ENCODE measurements at places on chromosomes 1 and 21.
A peak's percentile ranks its signal among the peaks of the same experiment; 100 is the strongest.

DNA sequence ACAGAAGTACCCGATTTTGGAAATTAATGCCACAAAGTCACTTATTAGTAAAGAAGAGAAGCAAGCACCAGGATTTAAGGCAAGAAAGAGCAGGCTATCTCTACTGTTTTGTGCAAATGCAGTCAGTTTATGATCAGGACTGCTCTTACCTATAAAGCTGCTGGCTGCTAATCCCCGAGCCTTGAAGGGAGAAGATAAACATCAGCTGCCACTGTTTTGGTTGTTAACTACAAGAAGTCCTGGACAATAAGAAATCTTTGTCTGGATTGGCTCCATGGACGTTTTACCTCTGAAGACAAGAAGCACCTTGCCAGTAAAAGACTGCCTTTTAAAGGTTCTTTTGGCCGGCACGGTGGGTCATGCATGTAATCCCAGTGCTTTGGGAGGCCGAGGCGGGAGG lies 21.4 kb downstream of the FRRS1 start:
- DNase-seq = no peak

GRCh38 chr1:24027838-24028468 lies 47.8 kb upstream of the SRSF10 start:
- no peak for DNase-seq

- DNase-seq = no peak
These were observed 570 bp upstream of the NPR1 start for GRCh38 chr1:153677718-153678518.

DNA sequence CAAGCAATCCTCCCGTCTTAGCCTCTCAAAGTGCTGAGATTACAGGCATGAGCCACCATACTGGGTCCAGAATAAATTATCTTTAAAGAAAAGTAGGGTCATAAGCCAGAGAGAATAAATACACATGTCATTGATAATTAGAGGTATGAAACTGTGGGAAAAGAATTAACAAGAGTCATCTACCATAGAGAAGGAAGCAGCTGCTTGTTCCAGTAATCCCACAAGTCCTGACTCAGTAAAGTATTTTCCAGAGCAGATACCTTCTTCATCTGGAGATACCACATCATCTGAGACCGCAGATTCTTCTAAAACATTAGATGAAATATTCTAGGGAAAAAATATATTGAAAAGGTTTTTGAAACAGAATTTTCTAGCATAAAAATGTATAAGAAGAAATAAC lies 55.7 kb downstream of the USP1 start:
- DNase-seq = no peak

DNA sequence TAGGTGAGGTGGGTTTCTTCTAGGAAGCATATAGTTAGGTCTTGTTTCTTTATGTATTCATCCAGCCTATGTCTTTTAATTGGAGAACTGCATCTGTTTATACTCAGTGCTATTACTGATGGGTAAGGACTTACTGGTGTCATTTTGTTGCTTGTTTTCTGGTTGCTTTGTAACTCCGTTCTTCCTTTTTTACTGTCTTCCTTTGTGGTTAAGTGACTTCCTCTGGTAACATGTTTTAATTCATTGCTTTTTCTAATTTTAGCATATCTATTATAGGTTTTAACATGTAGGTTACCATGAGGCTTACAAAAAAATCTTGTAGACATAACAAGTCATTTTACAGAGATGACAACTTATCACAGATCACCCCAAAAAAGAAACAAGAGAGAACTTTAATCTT lies 160.8 kb downstream of the VAV3 start:
- no peak for DNase-seq

- no peak for DNase-seq
These were observed 62.1 kb downstream of the DEGS1 start for GRCh38 chr1:224245188-224245587.

DNA sequence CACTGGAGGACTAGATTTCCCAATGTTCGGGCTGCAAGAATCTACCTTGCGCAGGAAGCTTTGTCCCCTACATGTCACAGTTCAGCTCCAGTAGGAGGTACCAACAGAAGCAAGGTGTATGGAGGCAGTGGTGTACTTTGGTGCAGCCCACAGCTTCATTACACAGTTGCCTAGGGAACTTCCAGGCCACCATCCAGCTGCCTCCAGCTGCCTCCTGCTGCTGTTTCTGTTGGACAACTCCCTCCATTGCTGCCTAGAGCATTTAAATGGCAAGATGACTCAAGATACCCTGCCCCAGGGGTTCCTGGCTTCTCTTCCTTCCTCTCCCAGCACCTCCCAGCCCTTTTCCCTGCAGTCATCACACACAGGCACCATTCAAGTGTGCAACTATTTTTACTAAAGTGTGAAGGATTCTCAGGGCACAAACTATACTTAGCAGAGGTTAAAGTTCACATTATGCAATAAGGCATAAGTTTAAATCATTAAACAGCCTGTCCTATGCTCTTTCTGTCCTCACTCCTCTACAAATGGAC lies 39.0 kb upstream of the ATP1A1 start:
- no peak for DNase-seq

DNA sequence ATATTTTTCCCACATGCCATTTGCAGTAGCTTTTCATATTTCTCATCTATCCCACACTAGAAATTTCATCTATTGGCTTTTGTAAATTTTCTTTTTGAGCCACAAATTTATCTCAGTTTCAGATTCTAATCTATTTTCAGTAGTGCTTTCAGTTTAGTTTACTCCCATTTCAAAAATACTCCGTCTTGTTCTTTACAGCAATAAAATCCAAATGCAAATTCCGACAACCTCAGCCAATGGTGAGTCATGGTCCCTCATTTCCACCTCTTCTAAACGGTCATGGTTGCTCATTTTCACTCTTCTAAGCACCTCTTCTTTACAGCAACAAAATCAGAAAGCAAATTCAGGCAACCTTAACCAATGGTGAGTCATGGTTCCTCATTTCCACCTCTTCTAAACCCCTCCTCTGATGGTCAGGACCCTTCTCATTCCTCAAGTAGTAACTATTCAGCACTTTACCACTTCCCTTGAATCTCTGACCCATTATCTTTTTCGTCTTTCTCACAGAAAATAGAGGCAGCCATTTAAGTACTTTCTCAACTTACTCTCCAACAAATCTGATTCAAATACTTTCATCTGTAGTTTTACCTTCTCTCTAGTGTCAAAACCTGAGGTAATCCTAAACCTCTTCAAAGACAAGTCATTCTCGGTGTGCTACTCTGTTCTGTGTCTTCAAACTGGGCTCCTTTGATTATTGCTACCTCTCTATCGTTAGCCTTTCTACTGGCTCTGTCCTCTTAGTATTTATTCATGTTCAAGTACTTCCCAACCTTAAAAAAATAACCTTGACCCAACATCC lies 34.4 kb downstream of the C21orf91 start:
- DNase-seq = no peak

DNA sequence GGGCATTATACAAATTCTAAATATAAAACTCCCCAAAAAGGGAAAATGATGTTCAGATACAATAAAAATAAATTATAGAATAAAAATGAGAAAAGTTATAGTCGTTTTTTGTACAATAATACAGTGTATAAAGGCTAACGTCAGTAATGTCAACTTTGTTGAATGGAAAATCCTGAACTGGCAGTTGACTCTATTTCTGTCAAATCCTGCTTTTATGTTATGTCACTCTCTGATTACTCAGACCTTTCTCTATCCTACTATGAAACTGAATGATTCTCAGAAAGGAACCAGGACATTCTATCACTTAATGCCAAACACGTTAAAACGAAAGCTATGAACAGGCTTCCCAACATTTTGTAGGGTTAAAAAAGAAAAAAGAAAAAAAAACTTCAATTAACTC lies 636.4 kb downstream of the USP25 start:
- no peak for DNase-seq

DNA sequence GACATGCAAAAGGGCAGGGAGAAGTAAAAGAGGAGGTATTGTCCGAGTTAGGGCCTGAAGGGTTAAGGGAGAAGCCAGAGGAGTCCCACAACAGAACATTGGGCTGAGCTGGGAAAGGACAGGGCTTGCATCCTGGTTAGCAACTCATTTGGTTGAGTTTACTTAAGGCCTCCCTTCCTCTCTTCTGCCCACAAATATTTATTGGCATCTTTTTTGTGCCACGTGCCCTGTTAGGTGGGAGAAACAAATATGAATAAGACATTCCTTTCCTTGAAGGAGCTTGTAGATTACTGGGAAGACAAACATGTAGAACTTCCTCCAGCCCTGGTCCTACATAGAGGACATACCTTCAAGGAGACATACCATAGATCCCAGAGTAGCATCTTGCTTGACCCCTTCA lies 53.0 kb upstream of the PRELP start:
- no peak for DNase-seq

DNA sequence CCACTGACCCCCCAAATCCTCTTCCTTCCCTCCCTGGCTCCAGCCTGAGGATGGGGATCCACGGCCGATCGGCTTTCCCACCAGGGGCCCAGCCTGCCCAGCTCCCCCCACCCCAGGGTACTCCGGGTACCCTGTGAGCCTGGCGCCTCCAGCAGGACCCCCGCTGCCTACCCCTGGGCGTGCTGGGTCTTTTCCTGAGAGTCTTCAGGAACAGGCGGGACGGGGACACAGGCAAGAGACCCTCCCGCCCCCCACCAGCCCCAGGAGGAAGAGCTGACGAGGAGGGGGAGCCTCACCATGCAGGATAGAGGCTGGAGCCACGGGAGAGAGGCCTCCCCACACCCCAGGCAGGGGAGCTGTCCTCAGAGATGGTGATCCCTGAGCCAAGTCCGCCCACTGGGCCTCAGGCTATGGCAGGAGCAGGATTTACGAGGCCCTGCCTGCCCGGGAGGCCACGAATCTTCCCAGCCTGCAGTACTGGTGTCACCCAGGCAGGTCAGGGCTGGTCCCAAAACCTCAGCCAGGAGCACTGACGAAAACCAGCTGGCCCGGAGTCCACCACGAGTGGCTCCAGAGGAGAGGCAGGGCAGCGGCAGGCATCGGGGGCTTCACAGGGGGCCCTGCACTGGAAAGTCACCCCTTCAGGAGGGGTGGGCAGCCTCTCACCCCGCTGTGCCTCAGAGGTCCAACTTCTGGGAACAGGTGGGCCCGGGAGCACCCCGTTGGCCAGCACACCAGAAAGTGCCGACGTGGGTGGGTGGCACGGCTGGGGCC lies 58.0 kb downstream of the MEGF6 start:
- DNase-seq = no peak

DNA sequence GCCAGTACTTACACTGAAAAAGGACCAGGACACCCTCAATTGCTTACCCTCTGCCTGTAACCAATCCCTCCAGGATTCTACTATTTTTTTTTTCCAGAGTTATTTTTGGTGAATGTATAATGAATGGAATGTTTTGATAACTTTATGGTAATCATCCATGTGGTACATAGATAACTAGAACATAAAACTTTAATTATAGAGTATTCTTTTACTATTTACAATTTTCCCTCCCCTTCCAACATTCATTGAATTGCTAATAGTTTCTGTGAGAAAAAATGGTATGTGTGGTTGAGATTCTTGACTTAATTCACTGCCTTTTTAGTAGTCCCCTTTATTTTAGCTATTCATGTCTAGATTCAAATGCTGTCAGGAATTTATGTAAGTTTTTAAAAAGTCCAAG lies 164.6 kb downstream of the CYYR1 start:
- no peak for DNase-seq

DNA sequence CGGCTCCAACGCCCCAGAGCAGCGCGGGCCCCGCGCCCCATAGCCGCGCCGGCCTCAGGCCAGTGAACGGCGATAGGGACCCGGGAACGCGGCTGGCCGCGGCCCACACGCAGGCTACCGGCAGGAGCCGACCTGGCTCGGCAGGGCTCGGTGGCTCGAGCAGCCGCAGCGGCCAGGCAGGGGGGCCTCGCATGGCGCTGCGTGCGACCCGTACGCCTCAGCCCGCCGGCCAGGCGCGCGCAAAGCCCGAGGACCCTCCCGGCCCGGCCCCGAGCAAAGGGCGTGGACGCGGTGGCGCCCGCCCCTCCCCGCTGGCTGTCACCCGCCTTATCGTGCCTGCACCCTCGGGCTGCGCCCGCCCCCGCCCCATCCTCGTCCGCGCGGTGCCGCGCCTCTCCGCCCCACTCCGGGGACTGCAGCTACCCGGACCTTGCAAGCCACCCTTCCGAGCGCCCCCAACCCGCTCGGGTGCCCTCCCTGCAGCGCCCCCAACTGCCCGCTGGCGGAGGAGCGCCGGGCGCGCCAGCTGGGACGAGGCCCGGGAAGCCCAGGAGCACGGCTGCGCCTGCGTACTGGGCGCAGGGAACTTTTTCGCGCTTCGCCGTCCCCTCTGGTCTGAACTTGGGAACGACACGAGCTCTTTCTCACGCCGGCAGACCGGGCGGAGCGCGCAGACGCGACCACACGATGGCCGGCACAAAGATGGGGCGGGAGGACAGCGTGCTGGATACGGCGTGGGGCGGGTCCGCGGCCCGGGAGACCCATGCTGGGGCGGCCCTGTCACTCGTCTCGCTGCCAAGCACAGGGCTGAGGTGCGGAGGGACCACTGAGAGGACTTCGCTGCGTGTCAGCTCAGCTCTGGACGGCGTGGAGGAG lies at the start of gene ABCB10:
ABCB10 (minus strand) TSS at position 248 of the 876 bp plus-strand sequence; CDS start at position 193, 55 bp downstream.
- peak; percentile 94 for DNase-seq

DNA sequence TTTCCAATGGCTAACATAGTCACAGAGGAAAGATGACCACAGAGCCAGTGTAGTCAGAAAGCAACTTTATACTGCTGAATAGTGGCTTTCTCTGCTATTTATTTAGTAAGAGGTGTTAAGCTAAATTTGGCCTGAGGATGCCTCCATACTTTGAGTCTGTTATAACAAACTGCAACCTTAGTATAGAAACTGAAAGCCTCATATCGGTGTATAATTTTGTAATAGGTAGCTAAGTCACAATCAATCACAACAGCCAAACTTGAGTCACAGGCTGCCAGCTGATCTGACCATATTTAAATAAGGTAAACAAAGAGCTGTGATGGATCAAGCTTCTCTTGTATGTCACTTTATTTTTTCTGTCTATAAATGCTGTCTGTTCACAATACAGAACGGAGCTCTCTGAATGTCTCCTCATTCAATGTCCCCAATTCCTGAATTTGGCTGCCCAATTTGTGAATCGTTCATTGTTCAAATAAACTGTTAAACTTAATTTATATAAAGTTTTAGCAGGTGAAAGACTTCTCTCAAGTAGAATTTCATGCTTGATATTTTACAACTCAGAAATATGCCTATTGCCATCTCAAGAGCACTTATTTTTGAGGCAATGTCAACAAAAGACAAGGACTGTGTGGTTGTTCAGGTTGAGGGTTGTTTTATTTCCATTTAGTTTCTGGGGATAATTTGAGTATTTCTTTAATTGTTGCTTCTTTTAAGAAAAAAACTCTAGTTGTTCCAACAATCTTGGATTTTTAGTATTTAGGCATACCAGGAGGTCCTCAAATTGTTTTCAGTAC lies 339.7 kb upstream of the B3GALT2 start:
- no peak for DNase-seq

Measured in cortex of kidney (tissue), 1 donor.